ENCODE measurements at places on chromosomes 1 and 21.

- no peak for DNase-seq
Observed at GRCh38 chr1:32372149-32372756, 9.9 kb downstream of the TSSK3 start.

GRCh38 chr1:32773764-32774463 is 43.2 kb downstream of the YARS1 start:
- no peak for DNase-seq

- no peak for DNase-seq
Observed at GRCh38 chr1:45643321-45643720, 19.5 kb upstream of the CCDC17 start.

DNA sequence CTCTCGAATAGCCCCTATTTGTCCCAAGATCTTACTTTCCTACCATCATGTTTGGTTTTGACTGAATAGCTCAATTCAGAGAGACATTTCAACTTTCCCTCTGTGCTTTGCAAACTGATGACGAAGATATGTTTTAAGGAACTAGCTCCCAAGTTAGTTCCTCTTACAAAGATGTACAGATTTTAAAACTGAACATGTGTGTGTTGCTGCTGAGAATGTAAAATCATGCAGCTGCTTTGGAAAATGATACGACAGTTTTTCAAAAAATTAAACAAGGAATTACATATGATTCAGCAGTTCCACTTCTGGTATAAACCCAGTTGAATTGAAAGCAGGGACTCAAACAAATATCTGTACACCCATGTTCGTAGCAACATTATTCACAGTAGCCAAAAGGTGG is 33.6 kb downstream of the KIF26B start:
- no peak for DNase-seq

GRCh38 chr21:38352536-38353219 is 95.9 kb downstream of the KCNJ15 start:
- peak; percentile 66 for DNase-seq

GRCh38 chr1:55634516-55634915 is 419.4 kb upstream of the USP24 start:
- DNase-seq = no peak

GRCh38 chr1:225768662-225769426 is 8.8 kb upstream of the SRP9 start:
- no peak for DNase-seq

DNA sequence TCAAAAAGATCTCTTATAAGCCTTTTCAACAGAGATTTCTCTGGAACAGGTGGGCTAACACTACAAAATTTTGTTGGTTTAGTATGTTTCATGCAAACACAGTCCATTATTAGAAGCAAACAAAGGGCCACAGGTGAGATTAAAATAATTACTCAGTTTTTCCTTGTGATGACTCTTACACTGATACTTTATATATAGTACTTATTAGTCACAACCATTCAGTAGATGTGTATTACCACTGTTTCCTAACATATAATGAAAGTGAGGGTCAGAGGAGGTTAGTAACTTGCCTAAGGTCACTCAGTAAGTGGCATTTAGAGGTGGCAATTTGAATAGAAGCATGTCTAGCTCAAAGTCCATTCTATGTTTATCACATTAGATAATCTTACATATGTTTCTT is 44.2 kb downstream of the CYYR1 start:
- no peak for DNase-seq

DNA sequence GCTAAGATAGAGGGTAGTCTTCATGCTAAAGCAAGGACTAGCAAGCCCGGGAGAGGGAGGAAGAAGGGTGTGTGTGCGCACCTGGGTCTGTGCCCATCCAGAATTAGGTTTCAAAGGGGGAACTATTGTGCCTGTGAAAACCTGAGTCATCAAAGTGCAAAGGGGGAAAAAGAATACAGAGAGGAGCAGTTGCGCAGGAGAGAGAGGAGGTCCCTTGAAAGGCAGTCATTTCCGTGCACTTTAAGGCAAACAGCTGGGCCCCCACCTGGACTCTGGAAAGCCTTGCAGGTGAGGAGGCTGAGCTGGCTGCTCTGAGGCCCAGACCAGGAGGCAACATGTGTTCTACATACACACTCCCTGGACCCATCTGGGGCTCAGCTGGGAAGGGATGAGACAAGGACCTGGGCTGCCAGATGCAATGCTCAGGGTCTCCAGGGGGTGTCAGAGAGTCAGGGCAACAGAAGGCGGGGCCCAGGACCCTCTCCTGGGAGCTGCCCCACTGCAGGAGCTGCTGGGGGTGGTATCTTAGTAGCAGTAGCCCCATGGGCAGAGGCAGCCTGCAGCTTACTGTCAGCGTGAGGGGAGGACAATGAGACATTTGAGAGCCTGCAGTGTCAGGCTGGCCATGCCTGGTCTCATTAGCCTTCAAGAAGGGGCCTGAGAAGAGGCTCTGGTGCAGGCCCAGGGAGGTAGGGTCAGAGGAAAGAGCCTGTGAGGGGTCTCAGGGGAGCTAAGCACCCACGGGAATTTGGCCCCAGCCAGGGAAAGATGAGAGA is 14.3 kb downstream of the PROK1 start:
- DNase-seq = no peak

DNA sequence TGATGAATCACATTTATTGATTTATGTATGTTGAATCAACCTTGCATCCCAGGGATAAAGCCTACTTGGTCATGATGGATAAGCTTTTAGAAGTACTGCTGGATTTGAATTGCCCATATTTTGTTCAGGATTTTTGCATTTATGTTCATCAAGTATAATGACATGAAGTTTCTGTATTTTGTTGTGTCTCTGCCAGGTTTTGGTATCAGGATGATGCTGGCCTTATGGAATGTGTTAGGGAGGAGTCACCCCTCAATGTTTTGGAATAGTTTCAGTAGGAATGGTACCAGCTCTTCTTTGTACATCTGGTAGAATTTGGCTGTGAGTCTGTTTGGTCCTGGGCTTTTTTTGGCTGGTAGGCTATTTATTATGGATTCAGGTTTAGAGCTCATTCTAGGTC is 1643.1 kb upstream of the B3GALT2 start:
- DNase-seq = no peak

DNA sequence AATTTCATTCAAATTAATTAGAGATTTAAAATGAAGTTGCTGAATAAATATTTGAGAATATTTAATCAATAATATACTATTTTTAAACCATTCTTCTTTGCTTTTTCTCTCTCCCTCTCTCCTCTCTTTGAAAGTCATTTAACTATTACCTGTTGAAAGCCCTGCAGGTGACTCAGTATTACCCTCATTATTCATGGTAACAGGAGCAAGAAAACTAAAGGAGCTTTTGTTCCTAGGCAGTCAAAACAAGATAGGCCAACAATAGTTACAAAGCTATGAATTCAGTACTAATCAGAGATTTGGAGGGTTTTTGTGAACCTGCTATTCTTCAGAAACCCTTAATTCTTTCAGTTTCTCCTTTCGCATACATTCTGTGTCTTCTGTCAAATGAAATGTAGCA is 721.3 kb upstream of the NCAM2 start:
- no peak for DNase-seq

DNA sequence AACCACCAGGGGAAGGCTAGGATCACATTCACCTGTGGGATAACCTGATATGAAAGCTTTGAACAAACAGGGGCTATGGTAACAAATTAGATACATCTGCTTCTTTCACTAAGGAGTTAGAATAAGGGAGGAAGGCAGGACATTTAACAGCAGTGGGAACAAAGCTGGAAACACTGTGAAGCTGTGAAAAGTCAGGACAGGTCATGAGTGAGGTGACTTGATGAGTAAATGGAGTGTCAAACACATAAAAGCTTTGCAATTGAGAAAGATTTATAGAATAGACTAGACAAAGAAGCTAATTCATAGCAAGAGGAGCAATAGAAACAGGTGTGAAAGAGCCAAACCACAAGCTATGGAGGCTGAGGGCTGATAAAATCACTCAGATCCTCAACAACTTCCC is 110.0 kb downstream of the ASTN1 start:
- DNase-seq = no peak

GRCh38 chr1:32066489-32066873 is 6.3 kb upstream of the TMEM39B start:
- DNase-seq = no peak

- no peak for DNase-seq
Observed at GRCh38 chr21:46080171-46081021, 17.5 kb upstream of the COL6A2 start.

GRCh38 chr1:99228153-99228552 is 36.1 kb upstream of the PLPPR4 start:
- DNase-seq = no peak

- DNase-seq = no peak
Observed at GRCh38 chr21:42820616-42821465, 58.5 kb downstream of the WDR4 start.

GRCh38 chr1:205188098-205188497 is 23.4 kb downstream of the DSTYK start:
- DNase-seq = no peak

GRCh38 chr21:20856926-20857325 is 141.3 kb upstream of the NCAM2 start:
- no peak for DNase-seq

Data from stimulated activated CD4-positive, alpha-beta T cell treated with anti-CD3 and anti-CD28 coated beads, Interleukin-2, amount 100 ng/mL, for 48 hours (primary cell).